ENCODE measurements at places on chromosomes 1 and 21.

DNA sequence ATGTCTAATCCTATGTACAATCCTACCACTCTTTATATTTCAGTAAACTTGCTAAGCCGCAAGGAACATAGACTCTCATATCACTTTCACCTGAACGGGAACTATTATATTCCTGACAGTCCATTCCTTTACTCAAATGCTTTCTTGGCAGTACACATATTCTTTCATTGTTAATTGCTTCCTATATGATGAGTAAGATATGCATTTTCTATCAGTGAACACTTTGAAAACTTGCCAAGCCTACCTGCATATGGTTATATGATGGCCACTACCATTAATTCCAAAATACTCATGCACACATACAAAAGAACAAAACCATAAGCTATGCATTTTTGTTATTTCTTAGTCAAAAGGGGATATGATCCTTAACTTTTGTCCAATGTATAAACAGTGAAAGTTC, 341.5 kb downstream of the VAV3 start:
- no peak for DNase-seq

DNA sequence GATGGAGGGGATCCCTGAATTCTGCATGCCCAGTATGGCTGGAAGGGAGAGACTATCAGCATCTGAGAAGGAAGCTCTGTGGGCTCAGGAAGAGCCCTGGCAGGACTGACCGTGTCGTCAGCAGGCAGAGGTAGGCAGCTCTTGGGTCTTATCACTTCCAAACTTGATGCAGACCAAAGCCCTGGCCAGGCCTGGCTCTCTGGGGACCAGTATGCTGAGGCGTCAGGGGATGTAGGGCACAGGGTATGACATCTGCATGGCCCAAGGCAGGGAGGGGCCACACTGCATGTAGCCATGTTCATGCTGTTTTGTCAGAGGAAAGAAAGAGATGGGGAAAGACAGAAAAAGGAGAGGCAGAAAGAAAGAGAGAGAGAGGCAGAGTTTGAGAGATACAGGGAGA, 6.3 kb downstream of the FGR start:
- no peak for DNase-seq

DNA sequence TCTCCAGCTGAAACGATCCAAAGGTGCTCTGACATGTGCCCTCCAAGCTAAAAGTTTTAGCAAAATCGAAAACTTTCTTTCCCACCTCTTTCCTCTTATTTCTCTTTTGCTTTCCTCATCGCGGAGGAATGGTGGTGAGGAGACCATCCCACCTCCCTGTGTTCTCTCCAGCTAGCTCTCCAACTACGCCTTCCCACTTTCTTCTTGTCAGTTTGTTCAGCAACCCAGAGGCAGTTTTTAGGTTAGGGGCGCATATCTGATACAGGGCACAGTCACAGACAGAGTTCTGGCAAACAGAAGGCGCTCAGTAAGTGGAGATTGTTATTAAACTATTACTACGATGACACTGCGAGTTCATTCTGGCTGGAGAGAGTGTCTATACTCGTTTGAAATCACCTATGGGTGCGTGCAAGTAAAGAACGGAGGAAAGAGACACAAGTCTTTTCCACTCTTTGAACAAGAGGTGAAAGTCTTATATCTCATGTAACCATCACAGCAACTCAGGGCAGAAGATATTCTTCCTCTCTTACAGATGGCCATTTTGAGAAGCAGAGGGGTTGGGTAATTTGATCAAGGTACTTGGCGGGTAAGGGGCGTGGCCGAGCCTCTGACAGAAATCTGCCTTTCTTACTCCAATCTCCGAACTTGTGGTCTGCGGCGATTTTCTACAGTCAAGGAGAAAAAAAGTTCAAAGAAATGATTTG, 13.9 kb downstream of the HLX start:
- no peak for DNase-seq

GRCh38 chr1:87208931-87209330, 119.7 kb upstream of the LMO4 start:
- DNase-seq = no peak

DNA sequence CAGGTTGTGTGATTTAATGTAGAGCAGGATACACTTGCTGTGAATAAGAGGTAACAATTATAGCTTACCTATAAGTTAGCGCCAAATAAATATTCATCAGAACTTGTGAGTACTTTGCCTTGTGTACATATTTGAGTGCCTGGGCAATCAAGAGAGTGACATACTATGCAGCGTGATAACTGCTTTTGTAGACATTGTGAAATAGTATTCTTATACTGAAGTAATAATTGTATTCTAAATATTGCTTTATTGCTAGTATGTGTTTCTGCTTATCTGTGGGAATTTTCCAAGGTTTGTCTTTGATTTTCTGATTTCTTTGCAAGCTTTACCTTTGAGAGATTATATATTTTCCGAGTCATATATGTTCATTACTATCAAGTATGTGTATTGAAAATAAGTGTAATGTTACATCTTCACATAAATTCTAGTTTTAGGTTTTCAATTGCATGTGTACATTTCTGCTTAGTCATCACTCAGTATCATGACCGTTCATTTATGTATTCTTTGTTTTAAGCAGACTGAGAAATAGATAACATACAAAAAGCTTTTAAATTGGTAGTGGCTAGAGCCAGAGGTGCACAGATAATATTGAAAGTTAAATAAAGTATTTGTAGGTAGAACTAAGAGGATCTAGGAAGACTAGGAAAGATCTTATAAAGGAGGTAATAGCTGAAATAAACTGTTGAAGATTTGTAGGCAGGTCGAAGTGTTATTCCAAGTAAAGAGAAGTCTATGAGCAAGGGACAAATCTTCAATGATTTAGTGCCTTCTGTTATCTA, 19.5 kb downstream of the USP25 start:
- no peak for DNase-seq

DNA sequence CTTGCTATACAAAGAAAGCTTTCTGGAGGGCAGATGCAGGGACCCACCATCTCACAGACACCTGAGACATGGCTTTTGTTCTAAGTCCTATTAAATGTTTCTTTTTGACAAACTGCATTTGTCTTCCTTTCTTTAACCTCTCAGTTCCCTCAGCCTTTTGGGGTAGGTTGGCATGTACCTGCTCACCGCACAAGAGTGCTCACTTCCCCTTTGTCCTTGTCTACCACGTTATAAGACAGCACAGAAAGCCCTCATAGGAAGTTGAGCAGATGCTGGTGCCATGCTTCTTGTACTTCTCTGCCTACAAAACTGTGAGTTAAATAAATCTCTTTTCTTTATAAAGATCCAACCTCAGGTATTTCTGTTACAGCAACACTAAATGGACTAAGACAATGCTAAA, 31.9 kb upstream of the RGS21 start:
- no peak for DNase-seq

- no peak for DNase-seq
These were observed 108.2 kb upstream of the OLIG2 start for GRCh38 chr21:32917362-32918135.

Data from progenitor cell of endocrine pancreas (in vitro differentiated cells).